ENCODE measurements at places on chromosomes 5 and 9.

- no peak for DNase-seq
Measured at GRCh38 chr9:132447346-132447745, 37.3 kb downstream of the CFAP77 start.

DNA sequence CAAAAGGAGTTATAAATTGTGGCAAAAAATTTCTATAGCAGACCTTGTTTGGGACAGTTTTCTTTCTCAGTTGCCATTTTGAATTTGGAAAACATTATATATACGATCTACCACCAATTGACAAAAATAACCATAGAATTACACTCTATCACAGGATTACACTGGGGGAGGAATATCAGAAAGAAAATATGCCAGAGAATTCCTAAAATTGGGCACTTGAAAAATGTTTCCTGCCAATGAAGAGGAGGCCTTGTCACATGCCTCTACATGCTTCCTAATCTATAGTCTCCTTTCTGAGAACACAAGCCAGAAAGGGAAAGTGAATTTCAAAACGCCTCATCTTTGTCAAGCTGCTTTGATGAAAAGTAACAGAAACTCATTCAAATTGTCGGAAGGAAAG is 78.5 kb upstream of the DNAH5 start:
- DNase-seq = no peak

DNA sequence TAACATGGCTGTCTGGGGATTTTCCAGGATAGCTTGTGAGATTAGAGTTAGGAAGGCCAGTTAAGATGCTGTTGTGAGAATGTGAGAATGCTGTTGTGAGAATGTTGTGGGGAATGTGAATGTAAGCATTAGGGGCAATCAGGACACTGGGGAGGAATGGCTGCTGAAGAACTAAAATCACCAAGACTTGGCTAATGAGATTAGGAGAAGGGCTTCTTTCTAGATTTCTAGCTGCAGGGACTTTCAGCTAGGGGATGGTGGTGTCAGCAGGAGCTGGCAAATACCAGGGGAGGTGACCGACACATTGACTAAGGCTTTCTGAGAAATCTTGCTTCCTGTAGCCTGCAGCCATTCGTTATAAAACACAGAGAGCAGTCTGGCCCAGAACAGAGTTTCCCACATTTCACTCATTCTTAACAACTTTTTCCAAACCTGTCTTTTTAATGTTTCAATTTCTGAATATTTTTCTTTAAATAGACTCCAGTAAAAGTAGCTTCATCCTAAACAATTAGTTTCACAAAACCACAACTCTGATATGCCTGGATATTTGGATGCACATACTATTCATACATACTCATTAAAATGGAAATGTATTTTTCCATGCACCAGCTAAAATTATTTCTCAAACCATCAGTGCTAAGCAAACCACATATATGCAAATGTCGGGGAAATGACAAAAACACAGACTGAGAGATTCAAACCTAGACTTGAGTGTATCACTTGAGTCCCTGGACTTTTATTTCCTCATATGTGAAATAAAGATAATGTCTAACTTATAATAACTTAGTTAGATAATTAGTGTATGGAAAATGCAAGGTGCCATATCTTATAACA is 89.3 kb upstream of the TNC start:
- no peak for DNase-seq

DNA sequence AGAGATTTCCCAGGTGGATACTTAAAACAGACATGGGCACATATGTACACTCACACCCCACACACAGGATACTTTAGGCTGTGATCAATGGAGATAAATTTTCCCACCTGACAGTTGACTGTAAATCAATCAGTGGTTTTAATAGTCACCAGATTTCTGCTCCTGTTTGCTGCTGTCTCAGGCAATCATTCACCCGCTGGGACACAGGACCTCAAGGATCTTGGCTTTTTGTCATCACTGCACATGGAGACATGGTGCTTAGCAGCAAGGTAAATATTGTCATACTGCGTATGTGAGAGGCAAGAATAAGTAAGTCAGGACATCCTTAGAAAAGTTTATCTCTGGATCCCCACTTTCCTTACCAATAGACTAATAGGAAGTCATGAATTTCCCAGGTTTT is 60.8 kb upstream of the KLF9 start:
- no peak for DNase-seq

DNA sequence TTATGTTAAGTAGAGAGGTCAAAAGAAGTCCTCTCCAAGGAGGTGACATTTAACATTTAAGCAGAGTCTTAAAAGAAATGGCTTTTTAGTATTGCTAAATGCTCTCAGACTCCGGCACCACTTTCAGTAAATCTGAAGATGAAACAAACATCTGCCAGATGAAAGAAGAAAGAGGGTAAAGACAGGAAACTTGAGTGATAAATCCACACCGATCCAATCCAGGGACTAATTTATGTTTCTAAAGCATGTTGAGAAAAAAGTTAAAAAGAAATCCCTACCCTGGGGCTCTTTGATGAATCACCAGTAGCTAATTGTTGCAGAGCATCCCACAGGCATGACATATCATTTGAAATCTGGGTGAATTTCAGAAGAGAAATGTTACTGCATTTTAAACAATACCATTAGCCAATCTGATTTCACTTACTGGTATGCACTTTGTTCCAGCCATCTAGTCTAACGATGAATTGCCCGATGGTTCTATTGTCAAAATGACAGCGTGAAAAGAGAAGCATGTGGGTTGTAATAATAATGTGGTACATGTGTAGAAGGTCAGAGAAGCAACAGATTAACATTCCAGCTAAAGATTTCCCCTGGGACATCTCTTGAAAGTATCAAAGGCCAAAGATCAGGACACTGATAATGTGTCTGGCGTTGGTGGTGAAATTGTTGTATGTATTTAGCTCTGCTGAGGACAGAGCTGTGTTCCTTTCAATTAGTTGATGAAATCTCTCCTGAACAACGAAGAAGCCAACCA is 485.7 kb downstream of the CSNK1G3 start:
- no peak for DNase-seq

DNA sequence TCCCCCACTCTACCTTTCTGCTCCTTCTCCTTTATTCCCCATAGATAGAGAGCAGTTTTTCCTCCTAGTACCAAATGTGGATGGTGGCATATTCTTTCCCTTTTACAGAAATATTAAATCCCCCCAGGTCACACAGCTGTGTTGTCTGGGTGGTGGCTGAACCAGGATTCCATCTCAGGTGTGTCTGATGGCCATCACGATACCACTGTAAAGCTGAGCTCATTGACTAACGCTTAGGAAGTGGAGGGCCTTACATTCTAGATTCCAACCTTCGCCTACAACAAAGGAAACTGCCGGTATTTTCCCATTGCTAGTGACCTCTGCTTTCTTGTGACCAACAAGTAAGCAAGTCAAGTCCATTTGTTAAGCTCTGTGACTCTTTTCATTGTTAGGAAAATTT is 131.9 kb upstream of the KLF4 start:
- DNase-seq = no peak

GRCh38 chr9:87099407-87099806 is 152.1 kb upstream of the GAS1 start:
- no peak for DNase-seq

- DNase-seq = no peak
Measured at GRCh38 chr5:77761606-77762005, 14.5 kb downstream of the TBCA start.

DNA sequence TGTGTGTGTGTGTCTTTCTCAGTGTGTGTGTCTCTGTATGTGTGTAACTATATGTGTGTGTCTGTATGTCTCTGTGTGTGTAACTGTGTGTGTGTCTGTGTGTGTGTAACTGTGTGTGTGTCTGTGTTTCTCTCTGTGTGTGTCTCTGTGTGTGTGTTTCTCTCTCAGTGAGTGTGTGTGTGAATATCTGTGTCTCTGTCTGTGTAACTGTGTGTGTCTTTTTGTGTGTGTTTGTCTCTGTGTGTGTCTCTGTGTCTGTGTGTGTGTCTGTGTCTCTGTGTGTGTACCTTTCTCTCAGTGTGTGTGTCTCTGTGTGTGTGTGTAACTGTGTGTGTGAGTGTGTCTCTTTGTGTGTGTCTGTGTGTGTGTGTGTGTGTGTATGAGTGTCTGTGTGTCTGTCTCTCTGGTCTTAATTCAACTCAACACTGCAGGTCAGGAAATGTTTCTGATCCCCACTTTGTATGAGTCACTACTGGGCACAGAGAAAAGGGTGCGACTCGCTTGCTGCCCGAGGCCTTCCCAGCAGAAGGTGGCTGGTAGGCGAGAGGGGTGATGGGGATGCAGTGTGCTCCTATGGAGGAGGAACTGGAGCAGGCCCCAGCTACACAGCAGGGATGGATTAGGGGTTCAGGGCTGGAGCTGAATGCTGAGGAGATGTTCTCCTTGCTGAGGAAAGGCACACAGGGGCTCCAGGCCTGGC is 52.1 kb downstream of the NSG2 start:
- no peak for DNase-seq

GRCh38 chr5:103605277-103605676 is 42.7 kb upstream of the NUDT12 start:
- no peak for DNase-seq

- DNase-seq = no peak
Measured at GRCh38 chr5:60578315-60578714, 121.7 kb downstream of the DEPDC1B start.

DNA sequence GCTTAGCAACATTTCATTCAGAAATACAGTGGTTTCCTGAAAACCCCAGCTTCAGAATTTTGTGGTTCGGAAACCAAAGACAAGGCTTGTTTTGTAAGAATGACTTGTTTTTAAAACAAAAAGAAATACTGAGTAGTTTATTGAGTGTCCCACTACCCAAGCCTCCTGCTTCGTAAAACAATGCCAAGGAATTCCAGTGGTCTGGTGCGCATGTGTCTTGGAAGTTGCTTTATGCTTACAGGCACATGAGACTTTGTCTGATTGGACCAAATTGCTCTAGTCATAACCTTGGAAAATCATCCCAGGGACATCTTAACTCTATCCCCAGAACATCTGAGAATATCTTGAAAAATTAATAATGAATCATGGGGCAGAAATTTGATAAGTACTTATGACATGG is 77.1 kb upstream of the FST start:
- DNase-seq = no peak

GRCh38 chr9:107270580-107270979 is 12.5 kb upstream of the RAD23B start:
- no peak for DNase-seq

DNA sequence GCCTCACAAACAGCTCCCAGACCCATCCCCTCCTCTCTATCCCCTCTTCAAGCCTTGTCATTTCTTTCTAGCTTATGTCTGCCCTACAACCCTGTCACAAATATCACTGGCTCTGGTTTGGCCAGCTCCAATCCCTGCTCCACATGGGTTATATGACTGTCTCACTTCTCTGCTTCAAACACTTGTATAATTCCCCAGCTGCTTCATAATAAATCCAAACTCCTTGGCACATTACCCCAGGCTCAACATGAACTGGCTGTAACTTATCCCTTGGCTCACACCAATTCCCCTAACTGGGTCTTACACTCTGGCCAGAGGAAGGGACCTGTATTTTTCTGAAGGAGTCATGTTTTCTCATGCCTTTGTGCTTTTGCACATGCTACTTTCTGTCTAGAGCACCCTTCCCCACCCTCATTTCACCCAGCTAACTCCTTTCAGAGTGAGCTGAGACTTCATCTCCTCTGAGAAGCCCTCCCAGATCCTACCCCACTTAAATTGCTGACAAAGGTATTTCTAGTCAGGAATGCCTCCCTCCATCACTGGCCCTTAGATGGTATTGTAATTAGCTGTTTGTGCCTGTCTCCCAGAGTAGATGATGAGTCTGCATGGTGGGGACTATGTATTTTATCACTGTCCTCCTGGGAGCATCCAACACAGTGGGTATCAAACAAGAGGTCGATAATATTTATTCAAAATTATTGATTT is 5.3 kb downstream of the PRXL2C start:
- no peak for DNase-seq

DNA sequence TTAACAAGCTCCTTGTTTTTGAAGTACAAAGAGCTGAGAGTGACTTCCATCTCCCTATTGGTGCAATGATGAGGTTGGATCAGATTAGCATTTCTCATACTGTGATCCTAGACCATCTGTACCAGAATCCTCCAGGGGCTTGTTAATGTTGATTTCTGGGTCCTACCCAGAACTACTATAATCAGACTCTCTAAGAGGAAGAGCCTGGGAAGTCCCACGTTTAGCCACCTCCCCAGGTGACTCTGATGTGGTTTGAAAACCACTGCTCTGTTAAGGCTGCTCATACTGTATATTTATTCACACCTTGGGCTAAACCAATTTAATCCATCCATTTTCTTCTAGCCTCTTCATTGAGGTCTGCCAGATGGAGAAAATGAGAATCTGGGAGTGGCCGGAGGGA is 49.6 kb upstream of the SMIM32 start:
- DNase-seq = no peak

DNA sequence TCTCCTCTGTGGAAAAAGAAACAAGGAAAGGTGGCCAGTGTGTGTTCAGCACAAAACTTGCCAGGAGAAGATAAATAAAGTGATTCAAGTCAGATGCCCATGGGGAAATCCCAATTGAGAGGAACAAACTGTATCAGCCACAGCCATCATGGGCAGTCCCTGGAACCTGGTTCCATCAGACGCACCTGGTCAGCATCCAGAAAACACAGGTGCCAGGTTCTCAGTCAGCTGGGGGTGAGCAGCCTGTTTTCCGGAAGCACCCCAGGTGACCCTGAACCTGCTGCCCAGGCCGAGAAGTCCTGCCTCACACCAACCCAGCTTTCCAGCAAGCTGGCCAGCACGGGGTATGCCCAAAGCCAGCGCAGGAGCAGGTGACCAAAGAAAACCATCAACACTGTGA is 30.5 kb downstream of the PTCH1 start:
- no peak for DNase-seq

GRCh38 chr9:116632990-116633838 is 53.9 kb upstream of the TRIM32 start:
- no peak for DNase-seq

- DNase-seq = no peak
Measured at GRCh38 chr9:18393340-18394130, 80.4 kb upstream of the ADAMTSL1 start.

DNA sequence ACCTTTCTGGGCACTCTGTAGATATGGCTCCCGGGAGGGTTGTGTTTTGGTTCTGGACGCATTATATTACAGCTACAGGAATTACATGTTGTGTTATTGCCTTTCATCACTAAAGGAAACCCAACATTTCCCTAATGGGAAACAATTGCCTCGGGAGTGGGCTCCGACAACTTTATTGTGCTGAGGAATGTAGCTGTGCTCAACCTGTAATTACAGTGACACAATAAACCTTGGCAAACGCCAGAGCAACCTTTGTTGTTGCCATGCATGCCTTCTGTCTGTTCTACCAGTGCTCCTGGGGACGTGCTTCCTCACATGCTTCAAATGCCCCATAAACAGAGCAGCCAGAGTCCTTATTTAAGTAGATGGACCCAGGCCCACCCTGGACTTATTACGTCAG is 182.4 kb downstream of the DIRAS2 start:
- no peak for DNase-seq

All from CD4-positive, alpha-beta T cell treated with Interleukin-6 at 100 ng/mL for 8 hours (primary cell).